ENCODE measurements at places on chromosomes 6 and 20. TPM values are rescaled to one million over a fixed set of nuclear protein-coding genes. Genes with fewer than 3 reads are reported as not detected.

The FERMT1 gene
- 0.75 TPM for total RNA-seq

GRCh38 chr6:22826961-22827360 is 257.6 kb downstream of the HDGFL1 start:
- DNase-seq = no peak

GRCh38 chr6:121435444-121436069 is at the start of gene GJA1:
Gene GJA1 (plus strand): TSS chr6:121435646. CDS start chr6:121446848, 11,202 bp downstream.
- no peak for DNase-seq

DNA sequence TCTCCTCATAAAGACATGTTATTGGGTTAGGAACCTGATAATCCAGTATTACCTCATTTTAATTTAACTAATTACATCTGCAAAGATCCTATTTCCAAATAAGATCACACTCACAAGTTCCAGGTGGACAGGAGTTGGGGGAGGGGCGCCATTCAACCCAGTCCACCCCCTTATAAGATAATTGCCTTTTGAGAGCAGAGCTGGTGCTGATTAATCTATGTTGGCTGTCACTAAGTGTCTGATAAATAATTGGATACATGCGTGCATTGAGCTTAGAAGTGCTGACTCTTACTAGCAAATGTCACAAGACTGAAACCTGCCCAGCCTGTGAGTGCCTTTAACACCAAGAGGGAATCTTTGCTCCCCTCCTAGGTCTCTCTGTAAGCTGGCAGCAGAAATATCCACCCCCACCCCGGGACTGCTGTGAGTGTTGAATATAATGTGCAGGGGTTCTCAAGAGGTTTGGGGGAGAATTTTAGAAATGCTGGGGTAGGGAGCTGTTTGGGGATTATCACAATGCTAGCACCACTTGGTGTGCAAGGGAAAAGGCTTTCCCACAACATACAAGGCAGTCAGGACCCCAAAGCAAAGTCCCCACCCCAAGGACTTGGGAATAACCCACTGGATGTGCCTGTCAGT is 87.5 kb downstream of the ANKRD60 start:
- no peak for DNase-seq

DNA sequence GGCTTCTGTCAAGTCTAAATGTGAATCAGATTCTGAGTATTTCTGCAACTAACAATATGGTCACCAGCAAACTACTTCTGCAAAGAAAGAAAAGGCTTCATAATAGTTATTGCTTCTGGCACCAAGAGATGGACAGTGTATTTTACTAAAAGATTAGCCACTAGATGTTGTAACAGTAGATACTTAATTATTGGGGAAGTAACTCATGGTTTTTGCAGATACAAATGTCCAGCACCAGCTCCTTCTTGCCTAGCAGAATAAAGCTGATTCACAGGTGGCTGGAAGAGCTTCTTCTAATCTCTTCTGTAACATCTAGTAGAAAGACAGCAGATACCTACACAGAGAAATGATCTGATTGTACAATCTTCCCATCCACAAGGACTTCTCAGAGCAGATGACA is 21.2 kb downstream of the ATXN1 start:
- DNase-seq = no peak

DNA sequence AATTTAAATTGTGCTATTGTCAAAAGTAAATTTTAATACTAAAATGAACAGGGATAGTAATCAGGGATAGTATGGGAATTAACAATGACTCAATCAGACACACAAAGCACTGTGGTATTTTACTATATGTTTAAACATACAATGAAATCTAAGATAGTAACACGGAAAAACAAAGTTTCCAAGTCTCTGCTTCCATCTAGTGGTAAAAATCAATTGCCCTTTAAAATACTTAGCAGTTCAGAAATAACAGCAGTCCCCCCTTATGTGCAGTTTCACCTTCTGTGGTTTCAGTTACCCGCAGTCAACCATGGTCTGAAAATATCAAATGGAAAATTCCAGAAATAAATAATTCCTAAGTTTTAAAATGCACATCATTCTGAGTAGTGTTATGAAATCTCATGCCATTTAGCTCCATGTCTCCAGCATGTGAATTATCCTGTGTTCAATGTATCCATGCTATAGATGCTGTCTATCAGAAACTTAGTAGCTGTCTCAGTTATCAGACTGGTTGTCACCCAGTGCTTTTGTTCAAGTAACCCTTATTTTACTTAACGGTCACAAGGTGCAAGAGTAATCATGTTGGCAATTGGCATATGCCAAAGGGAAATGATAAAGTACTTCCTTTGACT is 58.5 kb downstream of the AHI1 start:
- DNase-seq = no peak

DNA sequence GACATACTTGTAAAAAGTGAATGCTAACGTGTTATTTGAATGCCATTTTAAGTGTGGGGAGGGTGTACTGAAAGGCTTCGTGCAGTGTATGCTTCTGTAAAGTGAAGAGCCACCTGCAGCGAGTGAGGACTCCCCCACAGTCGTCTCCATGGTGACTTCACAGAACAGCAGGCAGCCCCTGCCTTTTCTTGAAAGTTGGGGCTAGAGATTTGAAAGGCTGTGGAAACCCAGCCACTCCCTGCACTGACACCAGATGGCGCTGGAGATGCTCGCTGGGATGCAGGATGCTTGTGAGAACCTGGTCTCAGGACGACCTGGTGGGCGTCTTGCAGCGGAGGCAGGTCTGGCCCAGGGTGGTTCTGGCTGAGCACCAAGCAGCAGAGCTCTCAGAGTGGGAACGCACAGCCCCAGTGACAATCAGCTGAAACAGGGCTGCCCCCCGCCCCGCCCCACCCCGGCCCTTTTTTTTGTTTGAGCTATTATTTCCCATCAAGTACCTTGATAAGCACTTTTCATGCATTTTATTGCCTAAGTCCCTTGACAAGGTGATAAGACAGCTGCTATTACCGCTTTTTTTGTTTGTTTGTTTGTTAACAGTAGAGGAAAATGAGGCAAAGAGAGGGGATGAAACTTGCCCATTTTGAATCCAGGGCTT is 150.3 kb downstream of the SYCP2 start:
- no peak for DNase-seq

DNA sequence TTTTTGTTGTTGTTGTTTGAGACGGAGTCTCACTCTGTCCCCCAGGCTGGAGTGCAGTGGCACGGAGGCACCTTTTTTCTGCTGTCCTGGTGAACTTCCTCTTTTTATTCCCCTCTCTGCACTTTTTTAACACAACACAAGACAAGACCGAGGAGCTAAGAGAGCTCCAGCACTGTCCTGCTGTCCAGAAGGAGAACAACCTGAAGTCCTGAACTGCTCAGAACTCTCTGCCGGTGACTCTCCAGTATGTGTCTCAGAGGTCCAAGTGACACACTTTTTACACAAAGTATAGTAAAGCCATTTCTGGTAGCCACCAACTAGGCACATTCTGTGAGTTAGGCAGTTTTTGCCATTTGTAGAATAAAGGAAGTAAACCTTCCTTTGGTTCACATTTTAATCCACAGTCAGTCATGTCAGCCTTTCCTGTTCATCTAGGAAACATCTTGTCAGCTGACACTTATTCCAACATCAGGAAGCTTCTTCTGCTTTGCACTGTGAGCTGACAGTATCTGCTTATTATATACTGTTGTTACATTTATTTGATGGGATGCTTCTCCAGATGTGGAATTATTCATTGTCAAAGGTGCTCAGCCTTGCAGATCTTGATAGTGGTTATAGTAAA is 28.1 kb upstream of the TXNDC5 start:
- DNase-seq = no peak

The BPIFB4 gene
- total RNA-seq = not detected

The ZNF335 gene
- total RNA-seq = 27.8 TPM

GRCh38 chr20:15851576-15852215 is 721.6 kb downstream of the KIF16B start:
- no peak for DNase-seq

- peak; percentile 73 for DNase-seq
Measured at GRCh38 chr20:19275630-19276071, 63.2 kb downstream of the SLC24A3 start.

The GRM1 gene
- total RNA-seq = not detected

DNA sequence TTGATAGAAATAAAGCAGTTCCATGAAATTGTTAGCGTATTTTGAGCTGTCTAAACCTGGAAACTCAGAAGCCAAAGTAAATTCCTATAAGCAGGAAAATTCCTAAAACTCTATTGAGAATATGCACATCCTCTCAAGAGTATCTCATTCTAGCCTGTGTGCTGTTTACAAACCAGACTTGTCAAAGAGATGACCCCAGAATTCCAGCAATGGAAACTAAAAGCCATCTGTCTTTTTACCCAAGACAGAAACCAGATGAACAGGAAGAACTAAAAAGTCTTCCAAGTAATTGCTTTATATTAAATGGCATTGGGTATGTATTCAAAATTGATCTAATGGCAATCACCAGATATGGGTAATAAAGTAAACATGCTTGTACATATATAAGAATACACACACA is 92.6 kb downstream of the COL19A1 start:
- DNase-seq = no peak

DNA sequence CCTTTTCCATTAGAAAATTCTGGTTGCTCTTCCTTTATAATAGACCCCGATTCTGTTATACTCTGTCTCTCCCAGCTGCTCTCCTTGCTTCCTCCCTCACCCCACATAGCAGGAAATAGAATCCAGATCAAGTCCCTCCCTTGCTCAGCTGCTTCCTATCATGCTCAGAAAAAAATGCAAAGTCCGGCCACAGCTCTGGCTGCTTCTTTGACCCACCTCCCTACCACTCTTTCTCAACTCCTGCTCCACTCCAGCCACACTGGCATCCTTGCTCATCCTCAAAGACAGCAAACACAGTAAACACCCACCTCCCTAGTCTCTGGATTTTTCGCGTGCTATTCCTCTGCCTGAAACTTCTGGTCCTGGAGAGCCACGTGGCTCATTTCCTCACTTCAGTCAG is 9.1 kb upstream of the SLC22A16 start:
- DNase-seq = no peak

GRCh38 chr6:47098570-47098993 is 56.5 kb upstream of the ADGRF1 start:
- no peak for DNase-seq

The WFDC12 gene
- not detected for total RNA-seq

The ZSWIM1 gene
- total RNA-seq = 3.5 TPM

DNA sequence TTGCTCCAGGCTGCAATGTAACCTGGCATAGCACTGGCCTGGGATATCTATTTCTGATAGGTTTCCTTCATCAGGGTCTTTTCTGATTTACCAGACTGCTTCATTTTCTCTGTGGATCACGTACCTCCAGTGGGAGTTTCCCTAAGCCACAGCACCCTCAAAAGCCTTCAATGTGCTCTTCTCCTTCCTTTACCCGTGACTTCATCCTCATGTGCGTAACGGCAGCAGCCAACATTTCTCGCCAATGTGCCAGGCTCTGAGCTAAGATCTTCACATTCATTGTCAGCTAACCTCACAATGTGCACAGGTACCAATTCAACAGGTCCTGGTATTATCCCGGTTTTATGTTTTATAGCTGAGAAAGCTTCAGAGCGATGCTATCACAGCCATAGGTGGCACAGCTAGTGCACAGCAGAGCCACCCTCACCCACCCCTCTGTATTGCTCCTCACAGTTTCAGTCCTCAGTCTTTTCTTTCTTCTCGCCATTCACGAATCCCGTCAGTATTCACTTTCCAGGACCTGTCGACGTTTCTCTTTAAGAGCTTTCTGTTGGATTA is 58.2 kb downstream of the TNFAIP3 start:
- DNase-seq = no peak

- no peak for DNase-seq
Measured at GRCh38 chr6:44727651-44728630, 340.4 kb downstream of the CDC5L start.

DNA sequence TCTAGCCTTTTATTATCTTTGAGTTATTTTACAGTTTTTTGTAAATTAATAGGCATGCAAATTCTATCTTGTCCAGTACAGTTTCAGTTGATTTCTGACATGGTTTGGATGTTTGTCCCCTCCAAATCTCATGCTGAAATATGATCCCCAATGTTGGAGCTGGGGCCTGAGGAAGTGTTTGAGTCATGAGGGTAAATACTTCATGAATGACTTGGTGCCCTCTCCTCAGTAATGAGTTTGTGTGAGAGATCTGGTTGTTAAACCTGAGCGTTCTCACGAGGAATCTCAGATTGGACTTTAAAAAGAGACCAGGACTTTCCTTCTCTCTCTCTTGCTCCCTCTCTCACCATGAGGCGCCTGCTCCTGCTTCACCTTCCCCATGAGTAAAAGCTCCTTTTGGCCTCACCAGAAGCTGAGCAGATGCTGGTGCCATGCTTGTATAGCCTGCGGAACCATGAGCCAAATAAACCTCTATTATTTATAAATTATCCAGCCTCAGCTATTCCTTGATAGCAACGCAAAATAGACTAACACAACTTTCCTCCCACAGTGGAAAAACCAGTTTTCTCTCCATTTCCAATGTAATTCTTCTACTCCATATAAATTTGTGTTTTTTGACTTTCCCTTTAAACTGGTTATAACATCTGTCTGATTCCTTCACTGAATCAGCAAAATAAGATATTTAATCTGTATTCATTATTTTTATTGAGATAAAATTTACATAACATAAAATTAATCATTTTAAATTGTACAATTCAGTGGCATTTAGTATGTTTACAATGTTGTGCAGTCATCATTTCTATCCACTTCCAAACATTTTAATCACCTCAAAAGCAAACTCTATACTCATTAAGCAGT is 78.7 kb upstream of the PRSS16 start:
- no peak for DNase-seq

DNA sequence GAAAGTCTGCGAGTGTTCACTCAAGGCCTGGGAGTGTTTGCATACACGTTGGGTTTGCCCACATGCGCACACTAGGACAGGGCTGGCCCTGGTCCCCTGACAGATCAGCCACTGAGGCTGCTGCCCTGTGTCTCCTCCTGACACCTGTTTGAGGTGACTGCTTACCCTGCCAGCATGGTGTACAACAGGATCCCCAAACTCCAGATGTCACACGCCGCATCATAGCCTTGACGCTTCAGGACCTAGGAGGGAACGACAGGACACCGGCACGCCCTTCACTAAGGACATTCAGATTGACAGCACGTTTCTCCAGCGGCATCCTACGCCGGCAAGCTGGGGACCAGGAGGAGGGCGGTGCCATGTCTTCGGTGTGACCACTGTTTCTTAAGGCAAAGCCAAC is 37.0 kb upstream of the MPC1 start:
- DNase-seq = no peak

GRCh38 chr6:56684342-56685101 is 41.8 kb upstream of the DST start:
- no peak for DNase-seq

The LRRN4 gene
- not detected for total RNA-seq

GRCh38 chr20:37511610-37512275 is 9.3 kb upstream of the NNAT start:
- DNase-seq = no peak

DNA sequence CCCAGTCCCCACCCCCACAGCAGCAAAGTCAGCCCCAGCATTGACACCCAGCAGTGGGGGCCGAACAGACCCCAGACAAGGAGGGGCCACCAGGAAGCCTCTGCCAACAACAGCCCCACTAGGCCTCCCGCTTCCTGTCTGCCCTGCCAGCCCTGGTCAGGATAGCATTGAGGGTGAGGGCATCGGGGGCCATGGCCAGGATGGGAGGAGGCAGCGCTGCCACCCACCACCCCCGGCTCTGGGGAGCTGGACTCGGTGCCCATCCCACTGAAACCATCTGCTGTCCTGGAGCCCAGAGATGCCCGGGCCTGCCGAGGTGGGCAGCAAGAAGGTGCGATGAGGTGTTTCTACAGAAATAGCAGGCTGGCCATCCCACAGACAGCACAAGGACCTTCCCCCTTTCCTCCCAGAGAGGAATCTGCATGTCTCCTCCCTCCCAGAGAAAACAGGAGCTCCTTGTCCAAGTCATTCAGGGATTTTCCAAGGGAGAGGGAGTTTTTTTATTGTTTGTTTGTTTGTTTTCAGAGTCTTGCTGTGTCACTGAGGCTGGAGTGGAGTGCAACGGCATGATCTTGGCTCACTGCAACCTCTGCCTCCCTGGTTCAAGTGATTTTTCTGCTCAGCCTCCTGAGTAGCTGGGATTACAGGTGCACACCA is 62.1 kb upstream of the BHLHE23 start:
- DNase-seq = no peak

Measured in ascending aorta (tissue), 2 donors.